Tongue (tissue), 3 donors: ENCODE measurements at places on chromosomes 2 and 18. TPM values are rescaled to one million over a fixed set of nuclear protein-coding genes. Genes with fewer than 3 reads are reported as not detected.

The OTOS gene
- not detected for total RNA-seq

The CCL20 gene
- not detected for total RNA-seq

The TNFRSF11A gene
- total RNA-seq = 4.8 TPM

The CYS1 gene
- 5.4 TPM for total RNA-seq

The EMILIN2 gene
- 27.9 TPM for total RNA-seq

The MALT1 gene
- total RNA-seq = 22.2 TPM

The ACADL gene
- 8.6 TPM for total RNA-seq

The ELAC1 gene
- total RNA-seq = 5.3 TPM

The CCNT2 gene
- 59.4 TPM for total RNA-seq

DNA sequence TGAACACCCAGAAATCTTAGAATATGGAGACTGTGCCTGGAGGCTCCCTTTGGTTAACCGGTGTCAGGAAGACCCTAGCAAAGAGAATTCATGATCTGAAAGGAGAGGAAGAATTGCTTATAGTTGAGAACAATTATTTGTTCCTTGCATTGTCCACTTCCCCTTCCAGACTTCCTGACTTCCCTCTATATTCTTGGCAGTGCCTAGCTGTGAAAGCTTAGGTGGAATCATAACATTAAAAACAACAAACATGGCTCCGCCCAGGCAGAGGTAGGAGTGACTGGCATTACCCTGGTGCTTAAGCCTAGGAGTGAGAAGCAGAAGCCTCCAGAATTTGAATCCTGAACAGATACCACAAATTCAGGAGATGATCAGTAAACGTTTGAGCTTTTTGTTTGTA, 1.9 kb downstream of the TTL start:
- no peak for DNase-seq

DNA sequence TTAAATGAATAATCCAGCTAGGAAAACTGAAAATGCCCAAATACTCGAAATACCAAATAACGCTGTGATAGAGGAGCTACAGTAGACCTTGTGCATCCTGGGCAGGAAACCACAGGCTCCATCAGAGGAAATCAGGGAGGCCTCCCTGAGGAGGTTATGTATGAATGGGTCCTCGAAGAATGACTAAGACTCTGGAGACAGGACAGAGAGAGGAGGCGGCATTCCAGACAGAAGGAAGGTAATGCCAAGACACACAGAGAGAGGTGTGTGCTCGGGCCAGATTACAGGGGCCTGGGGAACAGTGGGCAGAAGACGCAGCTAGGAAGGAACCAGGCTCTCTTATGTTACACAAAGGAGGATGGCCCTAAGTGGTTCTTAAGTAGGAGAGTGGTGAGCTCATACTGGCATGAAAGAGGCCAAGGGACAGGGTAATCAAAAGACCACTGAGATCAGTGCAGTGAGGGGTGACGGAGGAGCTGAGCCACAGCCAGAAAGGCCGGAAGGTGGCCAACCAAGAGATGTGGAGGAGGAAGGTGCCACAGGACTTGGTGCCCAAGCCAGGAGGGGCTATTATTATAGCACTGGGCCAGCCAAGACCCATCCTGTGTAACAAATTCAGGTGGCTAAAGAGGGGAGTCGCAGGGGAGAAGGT, 9.9 kb downstream of the ST3GAL5 start:
- no peak for DNase-seq

DNA sequence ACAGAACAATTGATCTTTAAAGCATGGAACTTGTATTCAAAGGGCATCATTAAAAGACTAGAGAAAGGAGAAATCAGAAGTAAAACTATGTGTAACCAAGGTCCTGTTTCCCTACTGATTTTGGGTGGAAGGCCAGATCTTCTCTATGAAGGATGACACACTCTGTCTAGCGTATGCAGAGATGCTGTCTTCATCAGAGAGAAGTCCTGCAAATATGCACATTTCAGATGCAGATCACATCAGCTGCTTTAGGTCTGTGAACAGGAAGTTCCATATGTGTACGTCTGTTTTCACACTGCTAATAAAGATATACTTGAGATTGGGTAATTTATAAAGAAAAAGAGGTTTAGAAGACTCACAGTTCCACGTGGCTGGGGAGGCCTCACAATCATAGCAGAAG, 857.3 kb downstream of the CNTNAP5 start:
- DNase-seq = no peak

GRCh38 chr2:150124739-150125138, 362.7 kb downstream of the RND3 start:
- no peak for DNase-seq

- no peak for DNase-seq
These were observed 13.1 kb upstream of the CETN1 start for GRCh38 chr18:567122-567521.

DNA sequence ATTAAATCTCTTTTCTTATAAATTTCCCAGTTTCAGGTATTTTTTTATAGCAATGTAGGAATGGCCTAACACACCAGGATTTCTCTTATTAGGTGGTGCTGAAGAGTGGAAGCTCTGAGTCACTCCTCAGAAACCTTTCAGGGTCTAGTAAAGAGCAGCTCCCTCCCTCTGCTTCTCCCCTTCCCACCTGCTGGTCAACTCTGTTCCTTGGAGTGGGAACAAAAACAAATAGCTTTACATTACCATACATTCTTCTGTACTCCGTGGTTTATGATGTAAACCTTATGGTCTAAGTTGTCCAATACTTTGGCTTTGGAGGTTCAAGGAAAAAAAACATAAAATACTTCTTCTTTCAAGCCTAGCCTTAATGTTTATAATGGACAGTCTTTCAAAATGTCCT, 2.7 kb upstream of the IL1R1 start:
- no peak for DNase-seq

GRCh38 chr2:215619022-215619958, 183.4 kb upstream of the FN1 start:
- DNase-seq = peak; percentile 35

DNA sequence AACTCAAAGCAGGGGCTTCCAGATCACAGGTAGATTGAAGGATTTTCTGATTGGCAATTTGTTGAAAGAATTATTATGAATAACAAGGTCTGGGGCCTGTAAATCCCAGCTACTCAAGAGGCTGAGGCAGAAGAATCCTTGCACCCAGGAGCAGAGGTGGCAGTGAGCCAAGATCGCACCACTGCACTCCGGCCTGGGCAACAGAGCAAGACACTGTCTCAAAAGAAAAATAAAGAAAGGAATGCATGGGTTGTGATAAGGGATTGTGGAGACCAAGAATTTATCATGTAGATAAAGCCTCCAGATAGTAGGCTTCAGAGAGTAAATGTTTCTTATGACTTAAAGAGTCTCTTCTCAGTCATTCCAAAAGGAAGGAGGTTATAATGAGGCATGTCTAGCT, 35.8 kb upstream of the DYNAP start:
- DNase-seq = no peak

DNA sequence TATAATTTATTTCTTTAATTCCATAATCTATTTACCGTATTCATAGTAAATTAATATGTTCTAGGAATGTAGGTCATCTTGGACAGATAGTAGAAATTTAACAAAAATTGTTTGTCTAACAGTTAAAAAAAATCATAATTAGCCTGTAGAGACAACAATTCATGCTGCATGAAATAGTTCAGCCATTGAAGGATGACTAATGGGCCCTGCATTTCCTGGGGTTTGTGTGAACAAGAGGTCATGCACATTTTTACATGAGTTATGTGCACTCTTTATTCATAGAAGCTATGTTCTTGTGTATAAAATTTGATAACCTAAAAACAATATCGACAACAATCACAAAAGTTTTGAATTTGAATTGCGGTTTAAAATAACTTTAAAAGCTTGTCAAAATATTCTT, 1663.6 kb downstream of the SUCLG1 start:
- DNase-seq = no peak

GRCh38 chr2:171512683-171513195, 9.5 kb upstream of the CYBRD1 start:
- DNase-seq = no peak

- DNase-seq = no peak
These were observed 90.9 kb downstream of the CCDC138 start for GRCh38 chr2:108877506-108877905.

GRCh38 chr2:234885118-234885517, 66.7 kb upstream of the SH3BP4 start:
- no peak for DNase-seq

GRCh38 chr2:150234787-150235446, 252.6 kb downstream of the RND3 start:
- DNase-seq = peak; percentile 71

DNA sequence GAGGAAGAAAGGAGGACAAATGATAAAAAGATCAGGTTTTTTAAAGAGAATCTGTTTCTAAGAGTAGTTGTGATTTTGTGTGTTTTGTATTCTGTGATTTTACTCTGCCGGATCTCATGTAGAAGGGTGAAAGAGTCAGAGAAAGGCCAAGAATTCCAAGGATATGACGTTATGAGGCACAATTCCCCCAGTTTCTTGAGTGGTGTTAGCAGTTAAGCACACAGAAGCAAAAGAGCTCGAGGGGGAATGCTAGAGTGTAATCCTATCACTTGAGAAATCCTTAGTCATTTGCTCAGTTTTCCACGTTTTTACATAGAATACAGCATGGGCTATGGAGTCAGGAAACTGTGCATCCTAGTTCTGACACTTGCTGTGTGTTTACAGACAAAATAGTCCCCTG, 34.8 kb downstream of the METTL4 start:
- peak; percentile 46 for DNase-seq

GRCh38 chr2:104787298-104788065, 66.4 kb upstream of the POU3F3 start:
- DNase-seq = no peak

DNA sequence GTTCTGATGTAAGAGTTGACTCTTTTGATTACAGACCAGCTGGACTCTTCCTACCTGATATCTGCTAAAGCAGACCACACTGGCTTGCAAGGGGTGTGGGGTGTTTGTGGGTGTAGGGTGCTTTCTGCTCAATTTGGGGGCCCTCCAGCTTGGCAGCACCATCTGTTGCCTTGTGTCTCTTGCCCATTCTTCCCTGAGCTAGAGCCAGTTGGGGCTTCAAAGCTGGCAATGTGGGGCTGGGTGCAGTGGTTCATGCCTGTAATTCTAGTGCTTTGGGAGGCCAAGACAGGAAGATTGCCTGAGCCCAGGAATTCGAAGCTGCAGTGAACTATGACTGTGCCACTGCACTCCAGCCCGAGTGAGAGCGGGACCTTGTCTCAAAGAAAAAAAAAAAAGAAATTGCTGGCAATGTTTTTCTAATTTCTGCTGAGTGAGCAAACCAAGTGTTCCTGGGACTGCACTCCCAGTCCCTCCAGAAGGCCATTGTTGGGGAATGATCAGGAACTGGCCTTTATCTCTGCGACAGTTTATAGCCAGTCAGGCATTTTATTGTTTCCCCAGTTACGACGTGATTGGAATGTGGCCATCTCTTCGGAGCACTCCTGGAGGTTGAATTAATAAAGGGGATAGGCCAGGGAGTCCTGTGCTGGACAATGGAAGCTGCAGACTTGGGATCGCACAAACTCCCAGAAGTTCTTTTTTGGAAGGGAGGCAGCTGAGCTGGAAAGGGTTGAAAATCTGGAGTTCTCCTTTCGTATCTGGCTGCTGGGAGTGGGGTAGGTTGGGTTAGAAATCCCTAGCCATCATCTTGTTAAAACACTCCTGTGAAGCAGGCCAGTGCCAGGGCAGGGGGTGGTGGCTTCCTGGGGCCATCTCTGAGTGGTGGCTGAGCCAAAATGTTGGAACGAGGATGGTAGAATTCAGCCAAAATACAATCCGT, 57.2 kb downstream of the LIPG start:
- DNase-seq = peak; percentile 41

GRCh38 chr18:36536426-36536825, 238.9 kb downstream of the FHOD3 start:
- no peak for DNase-seq

GRCh38 chr2:43950383-43951008, 45.3 kb downstream of the LRPPRC start:
- DNase-seq = peak; percentile 63

DNA sequence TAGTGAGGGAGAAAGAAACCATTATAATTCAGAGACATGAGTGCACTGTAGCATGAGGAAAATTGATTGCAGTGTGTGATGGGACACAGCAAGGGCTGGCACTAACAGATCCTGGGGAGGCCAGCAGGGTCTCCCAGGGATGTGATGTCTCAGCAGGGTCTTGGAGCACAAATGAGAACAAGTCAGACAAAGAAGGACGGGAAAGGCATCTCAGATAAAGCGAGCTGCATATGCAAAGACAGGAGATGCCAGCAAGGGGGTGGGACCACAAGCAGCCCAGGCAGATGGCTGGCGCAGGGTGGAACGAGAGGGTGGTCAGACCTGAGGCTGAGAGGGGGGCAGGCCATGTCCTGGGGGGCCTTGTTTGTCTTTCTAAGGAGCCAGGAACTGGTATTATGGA, 102.6 kb upstream of the DLX2 start:
- DNase-seq = no peak

GRCh38 chr2:172972005-172972619, 103.5 kb upstream of the MAP3K20 start:
- DNase-seq = no peak

GRCh38 chr2:84959095-84959565, 11.8 kb upstream of the KCMF1 start:
- no peak for DNase-seq

- no peak for DNase-seq
These were observed 10.6 kb upstream of the COL6A3 start for GRCh38 chr2:237424544-237424943.

- no peak for DNase-seq
These were observed 44.7 kb upstream of the DNAH7 start for GRCh38 chr2:196113061-196113974.

DNA sequence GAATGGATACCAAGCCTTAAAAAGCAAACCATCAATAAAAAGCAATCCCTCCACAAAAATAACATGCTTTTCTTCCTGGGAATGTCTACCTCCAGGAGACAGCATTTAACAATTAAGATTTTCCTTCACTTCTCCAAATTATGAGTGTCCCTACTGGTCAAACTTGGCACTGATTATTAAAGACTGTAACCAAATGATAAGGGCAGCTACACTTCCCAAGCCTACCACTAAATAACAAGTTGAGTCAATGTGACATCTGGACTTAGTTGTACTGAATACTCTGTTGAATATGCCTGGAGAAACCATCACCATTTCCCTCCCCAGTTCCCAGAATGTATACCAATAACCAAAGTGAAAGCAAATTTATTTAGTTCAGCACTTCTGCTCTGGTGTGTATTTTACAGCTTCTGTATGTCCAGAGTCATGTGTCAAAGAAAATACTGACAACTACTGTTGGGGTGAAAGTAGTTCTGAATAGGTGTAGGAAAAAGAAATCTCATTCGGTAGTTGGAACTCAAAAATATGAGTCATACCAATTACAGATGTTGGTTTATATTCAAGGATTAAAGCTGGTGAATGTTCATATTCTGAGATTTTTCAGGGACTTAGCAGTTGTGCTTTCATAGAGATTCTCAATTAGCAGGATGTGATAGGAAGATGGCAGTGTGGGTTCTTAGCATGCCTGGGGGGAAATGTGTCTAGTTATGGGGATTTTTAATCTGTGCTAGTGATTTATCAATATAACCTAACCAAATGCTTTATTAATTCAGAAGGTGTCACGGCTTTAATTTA, 1291.6 kb upstream of the GYPC start:
- DNase-seq = no peak

DNA sequence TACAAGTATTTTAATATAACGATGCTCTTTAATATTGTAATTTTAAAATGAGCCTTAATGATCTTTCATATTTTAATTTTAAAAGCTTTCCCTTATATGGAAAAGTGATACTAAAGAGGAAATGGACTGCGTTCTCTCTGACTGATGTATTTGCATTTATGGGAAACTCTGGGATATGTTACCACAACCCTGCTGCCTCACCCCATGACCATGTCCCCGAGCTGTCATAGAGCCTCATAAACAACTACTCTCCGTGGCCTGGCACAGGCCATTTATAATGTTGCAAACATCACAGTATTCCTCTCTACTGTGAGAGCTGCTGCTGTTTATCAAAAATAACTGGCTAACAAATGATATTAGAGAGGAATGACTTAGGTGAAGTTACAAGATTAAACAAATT, 75.8 kb upstream of the SEC11C start:
- DNase-seq = no peak
